GM13976 (cell line): ENCODE measurements at places on chromosomes 16 and 17.

DNA sequence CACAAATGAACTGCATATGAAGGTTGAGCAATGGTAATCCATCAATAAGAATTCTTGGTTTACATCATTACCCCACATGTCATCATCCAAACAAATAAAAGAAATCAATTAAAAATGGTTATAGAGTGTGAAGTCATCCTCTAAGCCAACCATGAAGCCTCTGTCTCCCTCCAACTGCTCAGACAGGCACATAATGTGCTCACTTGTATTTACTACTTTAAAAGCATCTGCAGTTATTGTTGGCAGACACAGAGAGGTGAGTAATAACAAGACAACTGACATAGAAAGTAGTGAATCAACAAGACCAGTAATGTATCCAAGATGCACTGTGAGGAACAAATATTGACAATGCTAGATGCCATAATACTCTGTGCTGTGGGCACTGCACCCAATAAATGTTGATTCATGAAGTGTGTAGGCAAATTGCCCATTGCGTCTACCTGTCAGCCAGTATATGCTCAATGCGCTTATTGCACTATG, 20.0 kb downstream of the ADAMTS18 start:
- DNase-seq: no peak

GRCh38 chr16:47634727-47635126, 173.6 kb downstream of the PHKB start:
- DNase-seq: no peak

DNA sequence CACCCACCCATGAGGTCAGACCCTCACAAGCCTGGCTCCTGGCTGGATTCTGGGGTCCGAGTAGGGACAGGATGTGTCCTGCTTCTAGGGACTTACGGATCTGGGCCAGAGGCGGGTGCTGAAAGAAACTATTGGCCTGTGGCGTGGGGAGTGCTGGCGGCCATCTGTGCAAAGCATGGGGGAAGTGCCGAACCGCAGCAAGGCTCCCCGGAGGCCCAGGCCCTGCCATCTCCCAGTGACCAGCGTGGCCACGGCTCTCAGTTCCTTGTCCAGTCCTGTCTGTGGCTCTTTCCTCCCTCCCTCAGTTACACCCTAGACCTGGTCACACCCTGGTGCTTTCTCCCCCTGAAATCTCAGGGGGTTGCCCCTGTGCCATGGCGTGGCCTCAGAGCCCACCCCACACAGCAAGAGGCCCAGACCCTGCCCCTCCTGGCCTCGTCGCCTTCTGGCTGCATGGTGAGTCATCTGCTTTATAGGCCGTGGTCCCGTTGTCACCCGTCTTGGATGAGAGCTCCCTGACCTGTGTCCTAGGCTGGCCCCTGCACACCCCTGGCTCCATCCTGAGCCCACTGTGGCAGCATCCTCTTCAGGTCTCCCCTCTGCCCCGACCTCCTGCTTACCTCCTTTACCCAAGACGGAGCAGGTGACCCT, 54.5 kb downstream of the PRMT7 start:
- DNase-seq: peak; percentile 58

DNA sequence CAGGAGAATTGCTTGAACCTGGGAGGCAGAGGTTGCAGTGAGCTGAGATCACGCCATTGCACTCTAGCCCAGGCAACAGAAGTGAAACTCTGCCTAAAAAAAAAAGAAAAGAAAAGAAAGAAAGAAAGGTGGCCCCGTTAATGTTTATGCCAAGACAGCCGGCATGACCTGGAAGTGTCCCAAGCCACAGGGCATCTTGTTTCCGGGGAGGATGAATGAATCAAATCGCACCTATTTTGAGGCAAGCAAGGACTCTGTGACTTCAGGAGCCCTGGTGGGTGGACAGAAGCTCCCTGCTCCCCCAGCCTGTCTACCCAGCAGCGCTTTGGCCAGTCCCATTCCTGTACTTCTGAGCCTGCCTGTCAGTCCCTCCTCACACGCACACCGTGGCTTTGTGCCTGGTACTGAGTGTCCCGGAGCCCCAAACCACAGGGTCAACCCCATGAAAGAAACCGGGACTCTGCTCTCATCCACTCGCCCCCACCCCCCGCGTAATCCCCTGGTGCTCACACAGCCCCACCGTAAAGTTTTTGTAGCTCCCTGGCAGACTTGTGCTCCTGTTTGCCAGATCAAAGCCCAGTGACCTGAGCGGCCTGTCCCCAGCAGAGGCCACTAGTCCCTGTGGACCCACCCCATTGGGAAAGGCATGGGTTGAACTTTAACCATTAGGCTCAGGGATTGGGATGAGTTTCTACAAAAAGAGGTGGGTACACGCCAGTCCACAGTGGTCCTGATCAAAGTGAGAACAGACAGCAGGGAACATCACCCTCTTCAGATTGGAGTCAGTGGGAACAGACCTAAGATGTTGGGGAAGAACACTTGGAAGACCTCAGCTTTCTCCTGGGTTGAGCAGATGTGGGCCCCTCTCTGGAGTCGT, 19.3 kb downstream of the CD2BP2 start:
- DNase-seq: no peak

DNA sequence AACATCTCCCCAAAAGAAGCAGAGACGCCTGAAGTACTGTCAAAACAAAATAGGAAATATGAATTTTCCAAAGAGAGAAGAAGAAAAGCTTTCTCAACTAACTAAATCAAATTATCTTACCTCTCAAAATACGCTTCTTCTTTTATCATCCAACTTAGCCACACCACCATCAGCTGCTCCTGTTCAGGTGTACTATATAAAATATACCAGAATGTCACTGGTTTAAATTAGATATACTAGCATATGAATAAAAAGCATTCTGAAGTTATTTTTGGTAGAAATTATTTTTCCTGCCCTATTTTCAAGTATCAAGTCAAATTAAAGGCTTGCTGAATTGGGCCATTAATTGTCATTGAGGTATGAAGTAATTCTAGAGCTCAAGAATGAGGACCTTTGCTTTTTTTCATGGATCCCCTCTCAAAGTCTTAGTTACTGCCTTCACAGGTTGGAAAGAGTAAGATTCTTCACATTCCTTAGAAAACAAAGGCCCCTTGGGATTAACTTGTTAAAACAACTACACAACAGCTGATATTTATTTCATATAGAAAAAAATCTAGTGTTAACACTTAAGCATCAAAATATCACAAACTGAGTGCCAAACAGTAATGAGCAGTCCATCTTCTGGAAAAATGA, 30.1 kb downstream of the INTS2 start:
- DNase-seq: no peak

- DNase-seq: no peak
These were observed 36.0 kb downstream of the USP32 start for GRCh38 chr17:60355663-60356594.

DNA sequence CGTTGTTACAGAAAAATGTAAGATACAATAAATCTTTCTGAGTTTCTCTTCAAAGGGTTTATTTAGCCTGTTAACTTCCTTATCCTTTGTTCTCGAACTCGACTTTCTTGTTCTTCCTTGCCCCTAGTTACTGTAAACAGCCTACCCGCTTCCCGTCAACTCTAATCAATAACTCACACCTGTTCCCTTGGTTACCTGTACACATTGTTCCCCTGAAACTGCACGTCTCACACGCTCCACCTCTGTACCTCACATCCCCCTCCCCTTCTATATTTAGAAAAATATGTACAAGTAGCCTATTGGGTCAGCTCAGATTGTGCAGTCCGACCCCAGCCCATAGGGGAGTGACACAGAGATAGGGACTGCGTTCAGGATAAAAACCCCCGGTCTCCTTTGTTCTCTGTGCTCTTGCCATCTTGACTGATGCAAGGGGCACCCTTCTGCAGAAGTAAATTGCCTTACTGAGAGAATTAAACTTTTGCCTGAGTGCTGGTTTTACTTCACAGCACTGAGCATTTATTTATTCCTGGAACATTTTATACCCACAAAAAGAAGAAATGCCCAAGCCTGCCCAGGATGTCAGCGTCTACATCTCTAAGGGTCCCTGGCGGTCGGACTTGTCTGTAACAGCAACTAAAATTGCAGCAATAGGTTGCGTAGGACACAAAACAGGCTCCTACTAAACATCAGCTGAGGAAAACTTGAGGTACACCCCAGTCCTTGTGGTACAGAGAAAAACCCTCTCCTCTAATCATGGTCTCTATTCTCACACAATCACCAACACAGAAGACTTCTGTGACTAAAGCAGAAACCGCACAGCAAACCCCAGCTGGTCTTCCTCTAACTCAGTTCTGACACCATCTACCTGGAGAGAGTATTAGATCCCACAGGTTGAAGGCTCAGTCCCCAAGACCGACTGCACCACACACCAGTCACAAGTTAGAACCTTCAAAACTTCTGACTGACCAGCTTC, 11.3 kb downstream of the WDR45B start:
- no peak for DNase-seq

GRCh38 chr17:57522042-57523005, 222.8 kb downstream of the CCDC182 start:
- DNase-seq: no peak

- no peak for DNase-seq
These were observed 2.4 kb upstream of the VWA3A start for GRCh38 chr16:22089910-22090309.

DNA sequence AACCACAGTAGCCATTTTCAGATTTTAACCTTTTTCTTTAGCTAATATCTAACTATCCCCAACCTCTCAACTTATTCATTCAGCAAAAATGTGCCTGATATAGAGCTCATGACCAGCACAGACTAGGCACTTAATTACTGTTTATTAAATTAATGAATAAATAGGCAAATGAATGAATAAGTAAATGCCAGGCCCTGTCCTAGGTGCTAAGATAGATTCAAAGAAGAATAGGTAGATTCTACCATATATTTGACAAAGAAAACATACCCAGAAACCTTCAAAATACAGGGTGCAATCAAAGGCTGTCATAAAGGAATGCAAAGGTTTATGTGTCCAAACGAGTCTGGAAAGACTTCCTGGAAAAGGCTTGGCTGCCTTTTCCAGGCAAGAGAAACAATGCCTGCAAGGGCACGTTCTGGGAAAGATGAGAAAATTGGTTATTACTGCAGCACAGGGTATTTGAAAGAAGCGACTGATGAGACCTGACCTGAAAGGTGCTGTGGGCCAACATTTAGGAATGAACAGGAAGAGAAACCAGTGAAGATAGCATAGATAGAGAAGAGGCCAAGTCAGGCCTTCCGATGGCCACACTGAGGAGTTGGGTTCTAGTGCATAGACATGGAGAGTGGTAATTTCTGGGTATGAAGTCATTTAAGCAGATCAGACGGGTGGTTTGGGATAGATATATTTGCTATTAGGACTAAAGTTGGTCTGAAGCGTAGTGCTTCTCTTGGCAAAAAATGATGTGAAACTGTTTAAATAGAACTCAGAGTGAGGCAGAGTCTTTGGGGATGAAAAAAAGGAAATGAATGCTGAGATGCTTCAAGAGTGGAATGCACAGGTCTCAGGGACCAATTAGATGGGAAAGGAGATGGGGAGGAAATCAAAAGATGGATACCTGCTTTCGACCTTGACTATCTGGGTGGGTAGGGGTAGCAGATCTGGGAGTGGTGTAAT, 11.4 kb upstream of the CCL2 start:
- DNase-seq: no peak

- no peak for DNase-seq
These were observed 12.9 kb upstream of the SEC14L1 start for GRCh38 chr17:77127735-77128361.
